ENCODE measurements at places on chromosomes 6 and 20.

GRCh38 chr20:49859807-49860206 lies 47.2 kb downstream of the SLC9A8 start:
- no peak for DNase-seq

DNA sequence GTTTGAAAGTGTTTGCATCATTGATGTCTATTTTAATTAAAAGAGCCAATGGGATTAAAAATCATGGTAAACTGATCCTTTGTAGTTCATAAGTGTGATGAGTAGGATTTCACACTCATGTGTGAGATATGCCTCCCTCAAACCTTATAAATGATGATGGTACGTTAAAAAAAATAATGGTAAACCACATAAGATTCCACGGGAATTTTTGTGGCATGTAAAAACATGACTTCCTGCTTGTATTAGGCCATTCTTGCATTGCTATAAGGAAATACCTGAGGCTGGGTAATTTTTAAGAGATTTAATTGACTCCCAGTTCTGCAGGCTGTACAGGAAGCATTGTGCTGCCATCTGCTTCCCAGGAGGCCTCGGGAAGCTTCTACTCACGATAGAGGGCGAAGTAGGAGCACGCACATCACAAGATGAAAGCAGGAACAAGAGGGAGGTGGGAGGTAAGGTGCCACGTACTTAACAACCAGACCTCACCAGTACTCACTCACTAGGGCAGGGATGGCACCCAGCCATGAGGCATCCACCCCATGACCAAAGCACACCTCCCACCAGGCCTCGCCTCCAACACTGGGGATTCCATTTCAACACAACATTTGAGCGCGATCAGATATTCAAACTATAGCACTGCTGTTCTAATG lies 187.6 kb upstream of the QKI start:
- no peak for DNase-seq

- DNase-seq, result no peak
Measured at GRCh38 chr20:52945268-52945667, 26.9 kb upstream of the TSHZ2 start.

- no peak for DNase-seq
Measured at GRCh38 chr6:81806793-81807565, 54.5 kb upstream of the TENT5A start.

DNA sequence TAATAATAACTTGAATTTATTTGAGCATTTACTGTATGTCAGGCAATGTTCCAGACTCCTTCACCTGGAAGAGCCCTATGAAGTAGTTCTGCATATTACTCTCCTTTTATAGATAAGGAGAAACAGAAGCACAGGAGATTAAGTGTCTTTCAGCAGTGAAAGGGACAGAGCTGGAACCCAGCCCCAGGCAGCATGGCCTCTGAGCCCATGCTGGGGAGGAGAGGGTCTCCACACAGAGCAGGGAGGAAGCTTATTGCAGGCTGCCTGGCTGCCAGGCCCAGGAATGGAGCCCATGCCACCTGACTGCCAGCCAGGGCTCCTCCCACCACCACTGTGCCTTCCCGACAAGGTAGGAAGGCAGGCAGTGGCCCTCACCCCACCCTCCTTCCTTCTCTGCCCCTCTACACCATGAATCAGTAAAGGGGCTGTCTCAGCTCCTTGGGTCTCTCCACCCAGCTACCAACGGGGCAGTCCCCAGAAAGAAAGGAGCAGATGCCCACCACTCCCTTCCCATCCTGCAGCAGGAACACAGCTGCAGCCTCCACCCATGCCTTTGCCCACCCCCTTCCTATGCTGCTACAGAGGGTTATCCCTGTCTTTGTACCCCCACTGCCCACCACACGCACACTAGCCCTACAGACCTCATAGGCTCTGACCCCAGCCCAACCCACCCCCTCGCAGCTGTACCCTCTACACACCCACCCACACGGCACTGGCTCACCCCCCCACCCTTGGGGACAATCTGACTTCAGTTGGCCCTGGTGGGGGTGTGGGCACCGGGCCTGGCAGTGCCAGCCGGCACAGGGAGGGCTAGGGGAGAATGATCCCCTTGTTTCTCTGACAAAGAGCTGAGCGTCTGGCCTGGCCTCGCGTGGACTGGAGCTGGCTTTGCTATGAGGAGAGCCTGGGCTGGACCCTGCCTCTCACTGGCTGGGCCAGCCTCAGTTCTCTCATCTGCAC lies 41.8 kb downstream of the TFEB start:
- no peak for DNase-seq

DNA sequence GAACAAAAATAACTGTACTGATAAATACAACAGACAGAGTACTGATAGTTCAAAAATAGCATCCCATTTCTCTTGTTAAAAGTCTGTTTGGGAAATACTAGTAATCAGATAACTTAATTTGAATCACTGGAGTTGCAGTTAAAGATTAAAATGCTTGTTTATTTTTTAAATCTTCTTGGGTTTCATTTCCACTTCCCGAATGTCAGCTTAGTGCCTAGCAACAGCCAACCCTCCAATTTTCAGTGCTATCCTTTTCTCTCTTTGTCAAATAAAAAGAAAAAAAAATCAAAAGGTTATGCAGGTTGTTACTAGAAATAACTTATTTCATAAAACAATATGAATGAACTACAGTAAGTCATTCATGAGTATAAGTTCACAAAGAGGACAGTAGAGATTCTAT lies 257.7 kb upstream of the STXBP5 start:
- DNase-seq, result no peak

GRCh38 chr6:106360989-106361430 lies 493 bp downstream of the CRYBG1 start:
- DNase-seq, result no peak

- DNase-seq, result no peak
Measured at GRCh38 chr20:48284315-48284714, 499.0 kb upstream of the SULF2 start.

DNA sequence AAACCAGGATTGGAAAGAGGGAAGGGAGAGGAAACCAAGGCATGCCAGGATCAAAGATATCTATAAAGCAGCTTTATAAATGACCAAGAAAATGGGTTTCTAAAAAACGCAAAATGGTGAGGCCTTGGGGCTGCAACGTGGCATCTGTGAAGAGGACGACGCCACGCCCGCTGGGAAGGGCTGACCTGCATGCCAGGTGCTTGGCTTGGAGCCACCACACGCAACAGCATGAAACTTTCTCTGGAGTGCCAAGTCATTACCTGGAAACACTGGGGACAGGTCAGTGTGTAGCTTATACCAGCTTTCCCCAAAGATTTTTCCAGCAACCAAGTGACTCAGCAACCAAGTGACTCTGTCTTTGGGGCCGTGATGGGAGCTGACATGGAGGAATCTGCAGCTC lies 82.5 kb downstream of the POPDC3 start:
- DNase-seq, result no peak

DNA sequence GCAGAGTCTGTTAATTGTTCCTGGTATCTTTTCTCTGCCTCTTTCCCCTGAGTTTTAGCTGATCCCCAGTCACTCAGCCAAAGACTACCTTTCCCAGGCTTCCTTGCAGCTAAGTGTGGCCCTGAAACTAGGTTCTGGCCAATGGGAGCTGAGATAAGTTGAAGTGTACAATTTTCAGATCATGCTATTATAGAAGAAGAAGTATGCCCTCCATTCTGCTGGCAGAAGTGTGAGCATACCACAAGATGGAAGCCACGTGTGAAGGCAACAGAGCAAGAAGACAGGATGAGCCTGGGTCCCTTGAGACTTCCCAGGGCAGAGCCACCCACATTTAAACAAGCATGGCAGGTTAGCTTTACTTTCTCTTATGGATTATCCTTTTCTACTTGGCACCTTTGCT lies 273.2 kb downstream of the HIVEP2 start:
- no peak for DNase-seq

GRCh38 chr20:38303908-38304379 lies at the start of gene BPI:
TSS of gene BPI (plus strand) at chr20:38304156. CDS start at chr20:38304224, 68 bp downstream.
- DNase-seq, result no peak

GRCh38 chr6:38040254-38040653 lies 220.7 kb downstream of the ZFAND3 start:
- no peak for DNase-seq

DNA sequence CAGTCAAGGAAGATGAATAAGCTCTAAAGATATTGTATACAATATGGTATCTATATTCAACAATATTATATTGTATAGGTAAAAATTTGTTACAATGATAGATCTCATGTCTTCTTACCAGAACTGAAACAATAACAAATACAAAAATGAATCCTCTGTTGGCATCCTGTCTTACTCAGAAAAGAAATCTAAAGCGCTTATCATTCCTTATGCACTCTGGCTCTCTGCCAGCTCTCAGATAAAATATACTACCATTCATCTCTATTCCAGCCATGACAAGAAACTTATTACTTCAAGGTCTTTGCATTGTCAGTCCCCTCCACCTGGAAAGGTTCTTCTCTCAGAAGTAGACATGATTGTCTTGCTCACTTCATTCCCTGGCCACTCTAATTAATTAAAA lies 138.6 kb downstream of the THEMIS start:
- DNase-seq, result no peak

GRCh38 chr20:9515214-9515585 lies 810 bp downstream of the LAMP5 start:
- no peak for DNase-seq

- DNase-seq, result no peak
Measured at GRCh38 chr20:14885661-14886060, 548.2 kb upstream of the FLRT3 start.

GRCh38 chr6:152094992-152095592 lies 287.6 kb downstream of the ESR1 start:
- no peak for DNase-seq

GRCh38 chr6:125759184-125759902 lies 9.9 kb downstream of the HEY2 start:
- no peak for DNase-seq

DNA sequence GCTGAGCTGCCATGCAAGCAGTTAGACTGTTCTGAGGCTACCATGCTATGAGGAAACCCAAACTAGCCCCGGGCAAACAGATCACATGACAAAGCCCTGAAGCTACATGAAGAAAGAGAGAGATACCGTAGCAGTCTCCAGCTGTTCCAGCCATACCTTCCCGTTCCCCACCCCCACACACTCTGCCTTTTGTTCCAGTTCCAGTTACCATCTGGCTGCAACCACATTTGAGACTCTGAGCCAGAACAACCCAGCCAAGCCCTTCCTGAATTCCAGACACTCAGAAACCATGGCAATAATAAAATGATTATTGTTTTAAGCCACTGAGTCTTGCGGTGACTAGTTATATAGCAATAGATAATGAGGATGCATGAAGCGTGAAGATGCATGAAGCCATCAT lies 28.3 kb downstream of the RIN2 start:
- DNase-seq, result no peak

- DNase-seq, result peak; percentile 56
Measured at GRCh38 chr20:61558726-61559125, 306.7 kb downstream of the CDH4 start.

DNA sequence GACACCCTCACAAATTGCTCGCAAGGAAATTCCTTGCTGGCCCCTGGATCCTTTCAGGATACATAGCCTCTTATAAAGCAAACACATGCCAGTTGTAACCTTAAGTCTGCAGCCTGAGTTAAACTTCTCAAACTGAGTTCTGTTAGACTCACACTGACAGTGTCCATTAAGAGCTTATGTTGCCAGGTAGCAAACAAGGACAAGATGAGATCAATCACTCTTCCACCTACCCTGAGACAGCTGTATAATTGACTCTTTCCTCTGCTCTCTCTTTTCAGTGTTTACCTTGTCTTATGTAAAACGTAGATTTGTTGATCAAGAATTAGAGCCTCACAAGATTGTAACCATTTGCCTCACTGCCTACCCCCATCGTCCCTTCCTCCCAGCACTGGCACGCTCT lies 359.8 kb downstream of the EPM2A start:
- no peak for DNase-seq

GRCh38 chr6:34688956-34689355 lies 7.6 kb downstream of the ILRUN start:
- no peak for DNase-seq

DNA sequence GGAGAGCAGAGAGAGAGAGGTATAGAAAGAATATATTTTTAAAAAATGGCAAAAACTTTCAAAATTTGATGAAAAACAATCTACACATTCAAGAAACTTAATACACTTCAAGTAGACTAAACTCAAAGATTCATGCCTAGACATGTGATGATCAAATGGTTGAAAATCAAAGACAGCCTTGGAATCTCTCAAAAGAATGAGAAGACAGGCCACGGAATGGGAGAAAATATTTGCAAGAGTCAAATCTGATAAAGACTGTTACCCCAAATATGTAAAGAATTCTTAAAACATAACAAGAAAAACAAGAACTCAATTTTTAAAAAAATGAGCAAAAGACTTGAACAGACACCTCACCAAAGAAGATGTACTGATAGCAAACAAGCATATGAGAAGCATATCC lies 49.7 kb downstream of the THEMIS start:
- DNase-seq, result no peak

- no peak for DNase-seq
Measured at GRCh38 chr6:56875961-56876360, 78.9 kb upstream of the BEND6 start.
